ENCODE measurements at places on chromosomes 12 and 14. TPM values are rescaled to one million over a fixed set of nuclear protein-coding genes. Genes with fewer than 3 reads are reported as not detected.
A peak's percentile ranks its signal among the peaks of the same experiment; 100 is the strongest.

KERA gene
- total RNA-seq, result not detected

TMEM30B gene
- 21.5 TPM for total RNA-seq

GRCh38 chr12:96486751-96487613 lies 2.4 kb upstream of the CFAP54 start:
- DNase-seq, result no peak

GRCh38 chr12:8780389-8780788 lies 42.0 kb upstream of the A2ML1 start:
- no peak for DNase-seq

RBM25 gene
- 59.6 TPM for total RNA-seq

- DNase-seq, result no peak
Observed at GRCh38 chr14:106505366-106505765, 979.0 kb downstream of the TMEM121 start.

BICD1 gene
- total RNA-seq, result 33.8 TPM

KRT81 gene
- not detected for total RNA-seq

DNA sequence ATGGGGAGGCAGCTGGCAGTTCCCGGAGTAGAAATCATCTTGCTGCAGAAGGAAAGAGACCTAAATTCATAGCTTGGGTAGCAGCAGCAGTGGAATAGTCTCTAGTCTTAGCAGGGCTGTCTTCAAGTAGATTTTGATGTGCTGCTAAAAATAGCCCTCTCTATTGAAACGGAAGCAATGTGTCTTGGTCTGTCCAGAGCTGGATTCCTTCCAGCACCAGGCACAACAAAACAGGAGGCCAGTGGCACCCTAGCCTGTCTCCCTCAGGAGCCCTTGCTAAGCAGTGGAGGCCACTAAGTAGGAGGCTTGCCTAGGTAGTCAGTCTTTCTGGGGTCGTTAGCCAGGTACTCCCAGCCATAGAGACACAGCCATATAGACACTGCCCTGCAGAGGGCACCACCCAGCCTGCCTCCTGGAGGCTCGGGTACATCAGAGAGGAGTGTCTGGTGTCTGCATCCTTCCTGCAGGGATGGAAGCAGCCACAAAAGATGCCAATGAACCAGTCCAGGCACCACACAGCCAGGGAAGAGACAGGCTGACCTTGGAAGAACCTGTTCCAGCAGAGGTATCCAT lies 97.5 kb downstream of the CRACR2A start:
- DNase-seq, result no peak

DNA sequence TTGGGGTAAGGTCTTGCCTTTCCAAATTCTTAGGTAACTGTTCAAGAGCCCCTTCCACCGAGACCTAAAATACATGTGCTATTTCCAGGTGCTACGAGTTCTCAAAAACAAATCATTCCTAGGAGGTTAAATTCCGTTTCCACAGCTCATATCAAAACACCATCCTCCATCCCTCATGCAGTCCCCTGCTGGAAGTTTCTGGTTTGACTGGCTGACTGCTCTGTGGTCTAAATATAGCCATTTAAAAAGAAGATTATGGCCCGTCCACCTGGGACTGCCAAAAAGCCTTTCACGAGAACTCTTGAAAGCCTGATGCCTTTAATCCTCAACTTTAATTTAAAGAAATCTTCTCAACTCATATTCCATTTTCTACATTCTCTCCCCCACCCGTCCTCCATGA lies 201.5 kb upstream of the MYL2 start:
- no peak for DNase-seq

ACVRL1 gene
- total RNA-seq, result 308 TPM

DNA sequence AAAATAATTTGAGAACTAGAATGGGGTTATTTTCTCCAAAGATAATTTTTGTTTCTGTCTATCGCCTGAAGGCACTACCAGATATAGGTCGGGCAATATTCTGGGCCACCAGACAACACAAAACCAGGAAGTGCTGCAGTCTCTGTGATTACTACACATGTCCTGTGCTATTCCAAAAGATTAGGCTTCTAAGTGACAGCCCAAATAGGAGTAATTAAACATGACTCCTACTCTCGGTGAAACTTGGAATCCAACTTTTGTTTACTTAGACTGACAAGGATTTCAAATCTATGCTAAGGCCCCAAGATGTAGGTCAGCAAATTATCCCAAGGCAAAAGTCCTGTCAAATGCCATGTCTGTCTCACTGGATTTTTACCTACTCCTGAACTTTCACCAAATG lies 157.6 kb upstream of the LRFN5 start:
- no peak for DNase-seq

- peak; percentile 69 for DNase-seq
Observed at GRCh38 chr12:48780381-48781025, 8.4 kb downstream of the ADCY6 start.

DNA sequence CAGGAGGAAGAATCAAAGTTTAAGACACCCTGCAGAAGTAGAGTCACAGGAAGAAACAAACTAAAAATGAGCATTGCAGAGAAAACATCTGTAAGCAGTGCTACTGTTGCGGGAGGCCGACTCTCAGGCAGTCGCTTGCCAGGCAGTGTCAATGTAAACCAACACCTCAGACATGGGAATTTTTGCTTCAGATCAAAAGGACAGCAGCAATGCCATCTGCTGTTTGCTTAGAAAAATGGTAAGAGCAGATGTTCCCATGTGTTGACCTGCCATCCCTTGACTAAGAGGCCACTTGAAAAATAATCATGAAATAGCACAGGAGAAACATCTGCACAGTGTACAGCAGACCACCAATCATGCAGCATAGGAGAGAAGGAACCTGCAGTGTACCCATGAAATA lies 196.6 kb downstream of the SLC25A21 start:
- DNase-seq, result no peak

DNA sequence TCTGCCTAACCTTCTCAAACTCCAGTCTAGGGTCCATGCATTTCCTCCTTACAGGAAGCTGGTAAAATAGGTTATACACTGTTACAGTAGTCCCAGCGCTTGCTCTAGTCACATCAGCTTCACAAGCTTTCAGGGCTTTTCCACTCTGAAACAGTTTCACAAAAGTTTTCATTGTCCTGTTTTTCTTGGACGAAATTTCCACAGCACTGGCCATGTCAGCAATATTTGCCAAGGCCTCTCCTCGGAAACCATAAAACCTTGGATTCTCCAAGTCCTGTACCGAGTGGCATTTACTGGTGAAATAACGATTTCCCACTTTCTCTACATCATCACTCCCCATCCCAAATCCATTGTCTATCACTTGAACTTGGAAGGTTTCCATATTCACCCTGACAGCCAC lies 2.1 kb downstream of the MLH3 start:
- no peak for DNase-seq

DNA sequence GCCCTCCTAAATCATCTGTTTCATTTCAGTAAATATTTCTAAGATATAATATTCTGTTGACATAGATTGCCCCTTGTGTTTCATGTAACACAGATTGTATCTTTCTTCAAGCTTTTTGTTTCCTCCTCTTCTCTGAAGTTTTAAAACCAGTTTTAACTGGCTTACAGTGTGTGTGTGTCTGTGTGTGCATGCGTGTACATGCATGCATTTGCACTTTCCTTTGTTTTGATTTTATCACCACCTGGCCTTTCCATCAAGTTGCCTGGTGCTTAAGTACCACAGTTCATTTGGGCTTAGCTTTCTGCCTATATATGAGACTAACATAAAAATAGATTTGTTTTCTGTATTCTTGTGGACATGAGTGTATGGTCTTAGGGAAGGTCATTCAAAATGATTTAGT lies 31.9 kb downstream of the ETNK1 start:
- no peak for DNase-seq

DNA sequence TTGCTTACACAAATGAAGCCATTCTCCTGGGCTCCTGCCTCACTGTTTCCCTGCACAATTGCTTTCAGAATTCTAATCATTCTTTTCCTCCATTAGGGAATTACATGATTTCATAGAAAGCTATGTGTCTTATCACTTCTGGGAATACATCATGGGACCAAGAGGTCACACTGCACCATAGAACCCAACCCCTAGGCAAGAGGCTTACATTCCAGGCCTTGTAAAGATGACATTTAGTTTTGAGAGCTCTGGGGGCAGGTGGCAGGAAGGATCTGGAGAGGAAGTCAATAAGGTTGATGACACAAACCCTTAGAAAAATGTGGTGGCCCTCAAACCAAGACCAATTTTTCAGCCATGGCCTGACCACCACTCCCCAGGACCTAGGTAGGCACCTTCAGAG lies 57.1 kb downstream of the NUAK1 start:
- peak; percentile 54 for DNase-seq

- DNase-seq, result no peak
Observed at GRCh38 chr14:33788161-33788560, 162.7 kb downstream of the EGLN3 start.

DNA sequence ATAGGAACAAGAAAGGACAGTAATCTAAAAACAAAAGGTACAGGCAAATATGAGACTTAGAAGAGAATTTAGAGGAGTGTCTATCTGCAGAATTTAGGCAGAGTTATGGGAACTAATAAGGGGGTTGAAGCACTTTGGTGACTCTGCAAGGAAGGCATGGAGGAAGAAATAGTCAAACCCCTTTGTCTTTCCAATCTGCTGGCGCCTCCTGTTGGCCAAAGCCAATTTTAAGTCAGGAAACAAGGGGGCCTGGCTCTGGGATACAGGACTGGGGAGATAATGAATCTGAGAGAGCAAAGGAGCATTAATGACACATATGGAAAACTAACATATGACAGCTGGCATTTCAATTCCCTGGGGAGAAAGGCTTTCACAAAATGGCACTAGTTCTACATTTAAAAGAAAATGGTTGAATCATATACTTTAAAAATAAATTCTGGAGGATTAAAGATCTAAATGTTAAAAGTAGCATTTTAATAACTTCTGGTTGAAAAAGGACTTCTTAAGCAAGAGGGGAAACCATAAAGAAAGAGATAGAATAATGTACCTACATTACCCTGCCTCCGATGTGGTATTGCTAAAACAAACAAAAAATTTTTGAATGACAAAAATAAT lies 48.5 kb upstream of the CSRP2 start:
- peak; percentile 68 for DNase-seq

GRCh38 chr12:124505001-124505818 lies 62.2 kb downstream of the NCOR2 start:
- no peak for DNase-seq

- no peak for DNase-seq
Observed at GRCh38 chr12:131380965-131381705, 329.8 kb upstream of the SFSWAP start.

ISCA2 gene
- 10.0 TPM for total RNA-seq

FAM186B gene
- not detected for total RNA-seq

DNA sequence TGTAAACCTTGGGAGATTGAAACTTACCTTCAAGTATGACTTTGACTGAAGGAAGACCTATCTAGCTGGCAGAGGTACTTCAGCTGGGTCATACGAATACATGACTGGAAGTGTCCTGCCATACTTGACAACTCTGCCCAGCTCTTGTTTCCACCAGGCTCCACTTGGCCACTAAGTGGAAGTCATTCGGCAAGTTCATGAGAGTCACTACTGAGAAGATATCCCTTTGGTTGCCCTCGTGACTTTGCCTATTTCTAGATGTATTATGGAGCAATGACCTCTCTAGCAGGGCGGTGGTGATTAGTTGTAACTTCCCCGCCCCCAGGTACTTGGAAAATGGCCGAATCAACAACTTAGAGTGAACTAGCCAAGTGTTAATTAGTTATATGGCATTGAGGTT lies 8.6 kb upstream of the CACNA1C start:
- no peak for DNase-seq

PLBD1 gene
- total RNA-seq, result 15.2 TPM

SYT1 gene
- total RNA-seq, result 0.64 TPM

CTDSP2 gene
- total RNA-seq, result 129 TPM

DNA sequence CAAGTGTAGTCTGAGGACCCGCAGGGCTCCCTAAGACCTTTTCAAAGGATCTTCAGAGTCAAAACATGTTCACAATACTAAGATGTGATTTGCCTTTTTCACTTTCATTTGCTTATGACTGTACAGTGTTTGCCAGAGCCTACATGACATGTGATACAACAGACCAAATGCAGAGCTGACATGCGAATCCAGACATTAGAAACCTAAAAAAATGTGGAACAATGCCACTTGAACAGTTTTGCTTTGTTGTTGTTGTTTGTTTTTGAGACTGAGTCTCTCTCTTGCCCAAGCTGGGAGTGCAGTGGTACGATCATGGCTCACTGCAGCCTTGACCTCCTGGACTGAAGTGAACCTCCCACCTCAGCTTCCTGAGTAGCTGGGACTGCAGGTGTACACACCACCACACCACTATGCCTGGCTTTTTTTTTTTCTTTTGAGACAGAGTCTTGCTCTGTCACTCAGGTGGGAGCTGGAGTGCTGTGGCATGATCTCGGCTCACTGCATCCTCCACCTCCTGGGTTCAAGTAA lies 5.3 kb upstream of the RAB35 start:
- no peak for DNase-seq

TEP1 gene
- 43.7 TPM for total RNA-seq

- no peak for DNase-seq
Observed at GRCh38 chr14:61298824-61299223, 17.7 kb upstream of the TMEM30B start.

BMAL2 gene
- total RNA-seq, result 5.6 TPM

DNA sequence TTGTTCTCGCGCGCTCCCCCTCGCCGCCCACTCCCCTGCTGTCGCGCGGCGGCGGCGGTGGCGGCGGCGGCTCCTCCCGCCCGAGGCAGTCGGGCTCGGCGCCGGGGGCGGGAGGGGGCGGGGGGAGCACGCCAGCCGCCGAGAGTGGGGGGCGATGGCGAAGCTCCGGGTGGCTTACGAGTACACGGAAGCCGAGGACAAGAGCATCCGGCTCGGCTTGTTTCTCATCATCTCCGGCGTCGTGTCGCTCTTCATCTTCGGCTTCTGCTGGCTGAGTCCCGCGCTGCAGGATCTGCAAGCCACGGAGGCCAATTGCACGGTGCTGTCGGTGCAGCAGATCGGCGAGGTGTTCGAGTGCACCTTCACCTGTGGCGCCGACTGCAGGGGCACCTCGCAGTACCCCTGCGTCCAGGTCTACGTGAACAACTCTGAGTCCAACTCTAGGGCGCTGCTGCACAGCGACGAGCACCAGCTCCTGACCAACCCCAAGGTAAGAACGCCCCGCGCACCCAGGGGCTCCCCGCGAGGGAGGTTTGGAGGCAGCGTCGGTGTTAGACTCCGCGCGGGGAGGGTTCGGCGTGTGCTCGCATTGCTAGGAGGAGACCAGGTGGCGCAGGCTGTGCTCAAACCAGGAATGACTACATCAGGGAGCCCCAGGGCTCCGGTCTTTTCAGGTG lies 629 bp downstream of the KCNMB4 start:
- DNase-seq, result peak; percentile 68

- DNase-seq, result no peak
Observed at GRCh38 chr14:105578070-105578469, 51.7 kb downstream of the TMEM121 start.

DNA sequence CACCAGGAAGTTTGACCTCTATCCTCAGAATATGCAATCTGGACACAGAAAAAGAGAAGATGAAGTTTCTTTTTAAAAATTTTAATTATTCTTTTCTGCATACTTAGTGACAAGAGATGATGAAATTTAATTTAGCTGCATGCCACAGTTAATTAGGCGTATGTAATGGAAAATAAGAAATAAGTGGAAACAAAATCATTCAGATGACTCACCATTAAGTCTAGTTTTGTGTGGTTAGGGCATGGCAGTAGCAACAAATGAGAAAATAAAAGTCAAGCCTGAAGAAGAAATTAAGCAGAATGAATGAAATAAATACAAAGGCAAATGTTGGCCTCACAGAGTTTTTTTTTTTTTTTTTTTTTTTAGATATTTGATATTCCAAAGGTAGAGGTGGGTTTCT lies 30.9 kb upstream of the KLRD1 start:
- DNase-seq, result no peak

HOXC11 gene
- total RNA-seq, result 0.32 TPM

- DNase-seq, result peak; percentile 70
Observed at GRCh38 chr12:7190268-7191055, 976 bp downstream of the PEX5 start.

CLEC4D gene
- not detected for total RNA-seq

LRRK2 gene
- total RNA-seq, result 14.3 TPM

GRCh38 chr14:105201925-105202513 lies 20.9 kb upstream of the NUDT14 start:
- no peak for DNase-seq

Measured in ascending aorta (tissue), 2 donors.